HuH-7.5 (cell line): ENCODE measurements at places on chromosomes 4 and X.
A peak's percentile ranks its signal among the peaks of the same experiment; 100 is the strongest.

DNA sequence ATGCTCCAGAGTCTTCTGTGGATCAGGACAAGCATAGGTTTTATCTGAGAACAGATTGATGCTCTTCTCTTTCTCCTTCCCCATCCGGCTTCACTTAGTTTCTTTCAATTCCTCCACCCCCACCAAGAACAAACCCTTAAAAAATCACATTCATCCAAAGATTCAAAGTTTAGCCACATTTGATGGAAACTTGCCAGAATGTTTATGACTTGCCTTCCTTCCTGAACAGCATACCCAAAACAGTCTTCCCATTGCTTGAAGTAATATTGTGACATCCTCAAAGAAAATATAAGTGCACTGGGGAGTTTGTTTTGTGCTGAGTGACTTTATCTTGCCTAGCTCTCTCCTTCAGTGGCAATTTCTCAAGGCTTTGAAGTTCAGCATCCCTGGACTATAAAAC is 83.0 kb downstream of the MAGEB17 start:
- DNase-seq = no peak

DNA sequence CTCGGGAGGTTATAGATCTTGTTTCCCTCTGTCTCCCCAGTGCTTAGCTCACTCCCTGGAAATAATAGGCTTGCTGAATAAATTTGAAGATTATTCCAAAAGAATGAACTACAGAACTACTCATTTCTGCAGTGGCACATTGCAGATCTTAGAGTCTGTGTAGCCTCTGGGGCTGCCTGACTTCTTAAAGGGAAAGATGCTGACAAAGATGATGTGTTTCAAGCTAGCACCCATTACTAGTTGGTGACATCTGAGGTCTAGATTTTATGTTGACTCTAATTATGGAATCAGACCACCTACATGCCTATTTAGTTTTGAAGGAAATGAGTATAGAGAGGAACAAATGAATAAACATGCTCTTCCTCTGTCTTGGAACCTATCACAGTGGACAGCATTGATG is 123.7 kb upstream of the KCNIP4 start:
- DNase-seq = no peak

DNA sequence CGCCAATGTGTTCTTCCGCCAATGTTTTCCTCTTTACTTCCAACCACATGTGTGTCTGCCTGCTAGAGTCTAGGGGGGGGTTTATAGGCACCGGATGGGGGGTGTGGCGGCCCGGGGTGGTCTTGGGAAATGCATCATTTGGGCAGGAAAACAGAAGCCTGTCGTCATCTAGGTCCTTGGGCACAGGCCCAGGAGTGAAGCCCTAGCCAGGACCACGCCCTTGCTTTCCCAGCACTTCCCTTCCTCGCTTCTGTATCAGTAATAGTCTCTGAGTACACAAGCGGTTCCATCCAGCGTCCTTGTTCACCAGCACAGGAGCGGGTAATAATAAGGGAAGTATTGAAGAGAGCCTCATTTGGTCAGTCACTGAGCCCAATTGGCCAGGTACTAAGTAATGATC is 74.5 kb downstream of the QDPR start:
- no peak for DNase-seq

- DNase-seq = no peak
These were observed 23.0 kb downstream of the FLNA start for GRCh38 chrX:154351183-154352011.

- no peak for DNase-seq
These were observed 25.3 kb downstream of the MECP2 start for GRCh38 chrX:154072192-154072591.

DNA sequence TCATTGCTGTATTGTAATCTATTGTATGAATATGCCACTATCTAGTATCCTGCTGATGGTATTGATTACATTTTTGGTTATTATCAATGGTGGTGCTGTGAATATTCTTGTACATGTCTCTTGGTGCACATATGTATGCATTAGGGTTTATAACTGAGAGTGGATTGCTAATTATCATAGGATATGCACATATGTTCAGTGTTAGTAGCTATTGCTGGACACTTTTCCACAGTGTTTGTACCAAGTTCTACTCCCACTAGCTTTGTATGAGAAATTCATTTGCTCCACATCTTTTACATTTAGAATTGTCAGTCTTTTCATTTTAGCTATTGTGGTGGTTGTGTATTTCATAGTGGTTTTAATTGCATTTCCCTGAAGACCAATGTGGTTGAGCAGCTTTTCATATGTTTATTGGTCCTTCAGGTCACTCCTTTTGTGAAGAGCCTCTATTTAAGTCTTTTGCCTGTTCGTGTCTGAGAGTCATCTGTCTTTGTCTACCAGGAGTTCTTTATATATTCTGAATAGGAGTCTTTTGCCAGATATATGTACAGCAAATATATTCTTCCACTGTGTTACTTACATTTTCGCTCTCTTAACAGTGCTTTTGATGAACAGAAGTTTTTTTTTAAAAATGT is 87.1 kb downstream of the TBC1D19 start:
- DNase-seq = no peak

DNA sequence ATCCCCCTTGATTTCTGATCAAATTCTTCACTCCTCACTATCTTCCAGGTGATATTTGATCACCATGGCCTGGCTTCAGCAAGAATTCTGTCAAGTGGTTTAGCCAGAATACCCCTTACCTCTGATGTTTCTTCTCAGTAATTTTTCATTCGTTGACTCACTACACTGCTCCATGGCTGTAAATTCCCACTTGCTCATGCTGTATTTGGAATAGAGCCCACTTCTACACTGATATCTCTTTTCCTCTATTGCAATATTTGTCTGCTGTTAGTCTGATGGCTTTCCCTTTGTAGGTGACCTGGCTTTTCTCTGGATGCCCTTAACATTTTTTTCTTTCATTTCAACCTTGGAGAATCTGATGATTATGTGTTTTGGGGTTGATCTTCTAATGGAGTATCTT is 73.9 kb upstream of the DIPK2B start:
- no peak for DNase-seq

- no peak for DNase-seq
These were observed 848 bp downstream of the RAB9A start for GRCh38 chrX:13689741-13690211.

DNA sequence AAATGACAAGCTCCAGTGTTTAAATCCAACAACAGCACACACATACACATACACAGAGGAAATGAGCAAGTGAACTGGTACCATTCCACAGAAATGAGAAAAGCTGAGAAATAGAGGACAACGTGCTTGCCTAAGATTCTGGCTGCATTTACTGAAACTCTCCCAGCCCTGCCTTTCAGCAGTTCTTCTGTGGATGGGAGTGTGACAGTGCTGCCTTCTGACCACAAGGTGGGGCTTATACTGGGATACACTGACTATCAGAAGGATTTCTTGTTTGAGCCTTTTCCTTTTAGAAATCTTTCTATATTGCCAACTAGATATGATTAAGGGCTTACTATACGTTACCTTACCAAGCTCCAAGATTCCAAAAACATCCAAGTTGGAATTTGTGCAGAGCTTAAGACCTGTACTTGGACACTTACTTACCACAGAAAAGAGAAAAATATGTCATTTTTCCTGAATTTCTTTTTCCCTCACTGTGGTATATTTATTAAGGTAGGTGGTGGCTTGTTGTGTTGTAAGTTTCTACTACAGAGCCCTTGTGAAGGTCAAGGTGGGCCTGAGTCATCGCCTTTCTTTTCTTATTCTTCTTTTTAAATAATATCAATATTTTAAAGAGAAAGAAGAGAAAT is 10.7 kb upstream of the CXCL8 start:
- peak; percentile 8 for DNase-seq

DNA sequence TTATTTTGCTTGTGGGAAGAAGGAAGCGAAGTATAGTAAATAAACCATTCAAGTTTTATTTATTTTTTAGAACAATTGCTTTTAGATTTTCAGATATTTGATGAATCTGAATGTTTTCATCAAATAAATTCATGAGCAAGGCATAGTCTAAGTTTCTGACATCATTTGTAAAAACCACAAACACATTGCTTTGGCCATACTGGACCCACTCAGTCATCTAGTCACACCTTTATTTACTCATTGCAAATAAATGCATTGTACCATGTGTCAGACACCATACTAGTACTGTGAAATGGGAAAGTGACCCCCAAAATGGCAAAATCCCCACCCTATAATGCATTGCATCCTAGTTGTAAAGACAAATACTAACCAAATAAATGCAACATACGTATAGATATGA is 449.1 kb upstream of the SMIM31 start:
- DNase-seq = no peak

DNA sequence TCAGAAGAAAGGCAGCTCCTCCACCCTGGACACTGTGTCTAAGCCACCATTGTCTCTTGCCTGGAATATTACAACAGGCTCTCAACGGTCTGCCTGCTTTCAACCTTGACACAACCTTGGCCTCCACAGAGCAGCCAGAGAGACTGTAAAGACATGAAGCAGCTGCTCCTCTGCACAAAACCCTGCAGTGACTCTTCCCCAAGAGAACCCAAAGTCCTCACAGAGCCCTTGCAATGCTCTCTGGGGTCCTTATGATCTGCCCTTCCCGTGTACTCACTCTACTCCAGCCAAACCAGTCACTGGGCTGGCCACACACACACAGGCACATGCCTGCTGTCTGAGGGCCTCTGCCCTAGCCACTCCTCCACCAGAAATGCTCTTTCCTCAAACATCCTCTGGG is 75.9 kb upstream of the CPEB2 start:
- DNase-seq = no peak

- no peak for DNase-seq
These were observed 21.2 kb upstream of the TRPC5OS start for GRCh38 chrX:111854556-111855490.

GRCh38 chr4:73676861-73677323 is 56.7 kb upstream of the RASSF6 start:
- DNase-seq = no peak

DNA sequence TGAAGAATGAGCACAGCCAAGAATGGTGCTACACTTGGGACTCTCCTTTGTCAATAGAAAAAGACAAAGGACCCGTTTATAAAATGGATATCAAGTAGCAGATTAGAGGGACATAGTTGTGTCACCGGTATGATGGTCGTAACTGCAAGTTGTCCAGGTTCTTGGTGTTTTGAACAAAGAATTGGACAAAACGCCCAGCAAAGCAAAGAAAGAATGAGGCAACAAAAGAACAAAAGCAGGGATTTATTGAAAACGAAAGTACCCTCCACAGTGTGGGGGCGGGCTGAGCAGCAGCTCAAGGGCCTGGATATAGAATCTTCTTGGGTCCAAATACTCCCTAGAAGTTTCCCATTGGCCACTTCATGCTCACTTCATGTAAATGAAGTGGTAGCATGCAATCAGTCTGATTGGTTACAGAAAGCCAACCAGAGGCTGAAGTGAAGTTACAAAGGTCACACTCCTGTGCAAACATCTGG is 54.7 kb downstream of the SHROOM3 start:
- no peak for DNase-seq

DNA sequence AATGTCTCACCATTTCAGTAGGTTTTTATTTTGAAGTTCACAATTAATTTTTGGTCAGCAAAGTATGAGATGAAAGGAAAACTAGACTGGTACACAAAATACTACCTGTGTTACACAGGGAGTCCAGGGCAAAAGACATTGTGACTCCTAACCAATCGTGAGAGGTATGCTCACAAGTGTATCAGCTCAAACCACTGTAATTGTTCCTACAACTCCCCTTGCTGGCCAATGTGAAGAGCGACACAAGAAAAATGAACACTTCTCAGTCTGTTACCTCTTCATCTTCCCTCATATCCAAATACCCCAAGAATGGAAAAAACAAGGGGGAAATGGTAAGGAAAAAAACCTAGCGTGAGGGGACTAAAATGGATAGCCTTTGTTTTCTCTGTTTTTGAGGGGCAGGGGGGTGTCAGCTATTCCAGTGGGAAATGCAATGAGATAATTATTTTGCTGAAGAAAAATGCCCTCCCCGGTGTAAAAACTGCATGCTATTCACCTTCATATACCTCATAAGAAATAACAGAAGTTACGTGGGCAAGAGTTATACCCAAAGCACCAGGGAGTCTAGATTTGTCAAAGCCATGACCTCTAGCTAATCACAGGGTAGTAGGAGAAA is 30.6 kb upstream of the NSUN7 start:
- peak; percentile 31 for DNase-seq

DNA sequence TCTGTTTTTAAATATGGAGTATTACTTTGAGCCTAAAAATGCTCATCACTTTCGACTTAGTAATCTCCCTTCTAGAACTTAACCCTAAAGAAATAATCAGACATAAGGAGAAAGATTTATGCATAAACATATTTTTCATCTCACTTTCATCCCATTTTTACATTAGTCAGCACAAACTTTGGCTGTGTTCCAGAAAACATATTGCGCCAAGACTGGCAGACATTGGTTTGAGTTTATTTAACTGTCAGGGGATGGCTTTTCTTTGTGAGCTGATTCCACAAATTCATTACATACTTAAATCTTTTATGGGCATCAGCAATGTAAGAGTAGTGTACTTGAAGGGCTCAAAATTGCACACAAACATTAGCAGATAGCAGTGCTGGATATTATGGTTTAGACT is 23.7 kb downstream of the MAOA start:
- no peak for DNase-seq

DNA sequence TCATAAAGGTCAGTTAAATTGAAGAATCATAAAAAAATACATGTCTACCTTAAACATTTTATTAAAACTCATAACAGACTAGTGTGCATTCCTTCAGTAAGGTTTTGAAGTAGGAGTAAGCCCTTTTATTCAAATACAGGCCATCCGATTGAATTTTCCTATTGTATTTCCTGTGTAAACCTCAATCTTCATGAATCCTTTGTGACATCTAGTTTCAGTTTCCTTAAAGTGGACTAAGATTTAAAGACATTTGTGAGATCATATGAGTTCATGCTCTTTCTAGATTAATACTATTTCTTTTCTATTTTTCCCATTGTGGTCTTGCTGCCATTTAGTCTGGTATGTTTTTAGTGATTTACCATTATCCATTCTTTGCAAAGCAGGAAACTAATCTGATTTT is 644.7 kb upstream of the BOD1L1 start:
- DNase-seq = no peak

DNA sequence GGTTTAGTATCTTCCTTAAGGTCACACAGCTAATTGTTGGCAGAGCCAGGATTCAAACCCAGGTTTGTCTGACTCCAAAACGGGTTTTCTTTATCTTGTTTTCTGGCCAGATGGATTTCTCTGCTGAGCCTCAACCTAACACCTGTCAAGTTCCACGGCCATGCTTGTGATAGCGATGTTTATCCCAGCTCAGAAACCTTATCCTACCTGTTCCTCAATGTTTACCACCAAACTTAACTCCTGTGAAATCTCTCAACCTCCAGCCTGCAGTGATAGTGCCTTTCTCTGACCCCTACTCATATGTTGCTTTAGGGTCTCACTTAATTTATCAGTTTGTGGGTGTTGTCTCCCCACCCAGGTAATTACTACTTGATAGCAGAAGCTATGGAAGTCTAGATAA is 246.0 kb downstream of the DCTD start:
- no peak for DNase-seq

GRCh38 chr4:15684498-15684897 is 2.9 kb downstream of the FAM200B start:
- no peak for DNase-seq
